H7 (cell line): ENCODE measurements at places on chromosomes 6 and 20.

- DNase-seq: no peak
Observed at GRCh38 chr6:11902527-11902926, 109.6 kb upstream of the HIVEP1 start.

DNA sequence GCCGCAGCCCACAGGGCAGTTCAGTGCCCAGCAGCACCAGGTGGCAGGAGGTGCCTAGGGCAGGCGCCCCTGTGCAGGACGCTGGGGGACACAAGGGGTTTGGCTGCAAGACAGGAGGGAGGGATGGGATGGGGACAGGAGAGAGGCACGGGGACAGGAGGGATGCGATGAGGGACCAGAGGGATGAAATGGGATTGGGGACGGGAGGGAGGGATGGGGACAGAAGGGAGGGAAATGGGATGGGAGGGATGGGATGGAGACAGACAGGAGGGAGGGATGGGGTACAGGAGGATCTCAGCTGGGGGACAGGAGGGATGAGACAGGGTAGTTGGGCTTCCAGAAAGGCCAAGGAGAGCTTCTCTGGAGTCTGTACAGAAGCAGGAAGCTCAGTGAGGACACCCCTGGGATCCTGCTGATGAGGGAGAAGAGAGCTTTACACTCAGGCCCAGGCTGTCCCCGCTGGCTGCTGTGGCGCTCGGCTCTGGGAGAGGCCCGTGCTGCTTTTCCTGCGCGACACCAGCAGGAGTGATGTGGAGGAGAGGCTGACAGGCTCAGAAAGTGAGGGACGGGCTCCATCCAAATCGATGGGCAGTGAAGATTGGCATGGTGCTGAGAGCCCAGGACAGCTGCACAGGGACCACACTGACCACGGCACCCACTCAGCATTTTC is 400.8 kb downstream of the SMOC2 start:
- DNase-seq: no peak

DNA sequence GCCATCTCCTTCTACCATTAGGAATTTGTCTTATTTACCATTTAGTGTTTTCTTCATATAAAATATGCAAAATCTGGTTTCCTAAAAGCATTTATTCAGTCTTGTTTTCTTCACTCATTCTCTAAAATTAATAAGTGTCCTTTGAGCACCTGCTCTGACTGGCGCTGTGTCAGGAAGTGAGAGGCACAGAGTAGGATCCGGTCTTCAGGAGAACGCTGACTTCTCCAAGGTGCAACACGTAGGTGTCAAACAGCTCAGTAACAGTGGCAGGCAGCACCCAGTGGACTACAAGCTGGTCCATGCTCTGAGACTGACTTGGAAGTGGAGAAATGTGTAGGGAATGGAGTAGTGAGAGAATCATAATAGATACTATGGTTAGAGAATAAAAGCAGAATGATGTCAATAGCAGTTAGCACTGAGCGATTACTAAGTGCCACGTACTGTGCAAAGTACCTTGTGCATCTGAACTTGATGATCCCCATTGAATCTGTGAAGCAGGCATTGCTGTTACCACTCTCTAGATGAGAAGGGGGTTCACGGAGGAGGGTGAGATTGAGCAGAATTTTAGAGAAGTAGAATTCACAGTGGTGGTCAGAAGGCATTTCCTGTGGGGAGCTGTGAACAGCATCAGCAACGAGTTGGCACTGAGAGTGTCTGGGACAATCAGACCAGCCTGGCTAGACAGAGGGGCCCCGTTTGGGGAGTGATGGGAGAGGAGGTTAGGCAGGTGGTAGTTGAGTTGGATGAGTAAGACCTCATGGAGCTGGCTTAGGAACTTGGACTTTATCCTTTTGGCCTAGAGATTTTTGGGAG is 569.8 kb downstream of the QKI start:
- DNase-seq: no peak

DNA sequence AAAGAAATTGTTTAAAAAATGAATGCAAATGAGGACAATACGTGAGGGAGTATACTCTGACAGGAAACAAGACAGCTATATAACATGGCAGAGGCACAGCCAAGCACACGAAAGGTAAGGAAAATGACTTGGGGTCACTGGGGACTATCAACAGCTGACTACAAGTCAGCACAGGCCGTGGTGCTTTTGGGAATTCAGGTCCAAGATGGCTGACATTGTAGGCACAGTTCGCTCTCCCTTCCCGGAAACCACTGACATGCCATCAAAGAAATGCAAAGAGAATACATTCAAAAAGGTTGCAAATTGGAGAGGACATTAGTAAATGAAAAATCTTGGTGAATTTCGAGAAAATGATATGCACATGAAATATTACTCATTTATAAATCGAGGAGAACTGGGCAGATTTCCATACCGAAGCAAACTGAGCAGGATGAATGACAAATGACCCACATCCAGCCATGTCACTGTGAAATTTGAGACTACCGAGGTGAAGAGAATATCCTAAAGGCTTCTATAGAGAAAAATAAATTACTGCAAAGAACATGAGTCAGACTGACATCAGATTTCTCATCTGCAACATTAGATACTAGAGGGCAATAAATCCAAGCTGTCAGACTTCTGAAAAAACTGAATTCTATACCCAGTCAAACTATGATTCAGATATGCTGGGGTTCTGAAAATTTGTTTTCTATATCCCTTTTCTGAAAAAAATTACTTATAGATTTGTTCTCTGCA is 391.1 kb downstream of the BTBD9 start:
- no peak for DNase-seq

GRCh38 chr6:73348550-73349204 is 5.4 kb downstream of the DPPA5 start:
- DNase-seq: peak; percentile 61
